ENCODE measurements at places on chromosomes 3 and 15. TPM values are rescaled to one million over a fixed set of nuclear protein-coding genes. Genes with fewer than 3 reads are reported as not detected.

DUOX1 gene
- polyA plus RNA-seq: 23.7 TPM

TIGIT gene
- 0.13 TPM for polyA plus RNA-seq

BNC1 gene
- polyA plus RNA-seq: 0.03 TPM

HDC gene
- 0.32 TPM for polyA plus RNA-seq

LYZL4 gene
- not detected for polyA plus RNA-seq

ATP13A5 gene
- not detected for polyA plus RNA-seq

TTLL13 gene
- 0.11 TPM for polyA plus RNA-seq

TSEN2 gene
- polyA plus RNA-seq: 27.6 TPM

SPATA12 gene
- 0.62 TPM for polyA plus RNA-seq

PTX3 gene
- 10.9 TPM for polyA plus RNA-seq

SPESP1 gene
- 5.2 TPM for polyA plus RNA-seq

GOLGA8N gene
- 15.0 TPM for polyA plus RNA-seq

GAP43 gene
- polyA plus RNA-seq: 0.74 TPM

CSK gene
- polyA plus RNA-seq: 25.8 TPM

GOLGA6A gene
- polyA plus RNA-seq: not detected

CNTN3 gene
- polyA plus RNA-seq: 6.3 TPM

CCDC33 gene
- polyA plus RNA-seq: 0.30 TPM

ABI3BP gene
- 21.0 TPM for polyA plus RNA-seq

UTS2B gene
- not detected for polyA plus RNA-seq

MESP1 gene
- 4.3 TPM for polyA plus RNA-seq

B2M gene
- 5,117 TPM for polyA plus RNA-seq

SLMAP gene
- 18.9 TPM for polyA plus RNA-seq

UROC1 gene
- 0.03 TPM for polyA plus RNA-seq

GOLGA8H gene
- 1.8 TPM for polyA plus RNA-seq

NME9 gene
- 0.46 TPM for polyA plus RNA-seq

GALNT15 gene
- polyA plus RNA-seq: 7.4 TPM

DOCK3 gene
- polyA plus RNA-seq: 2.0 TPM

GRM2 gene
- polyA plus RNA-seq: 0.34 TPM

STOML1 gene
- polyA plus RNA-seq: 8.6 TPM

AGTR1 gene
- polyA plus RNA-seq: 20.6 TPM

CLDN16 gene
- 0.20 TPM for polyA plus RNA-seq

NRROS gene
- polyA plus RNA-seq: 6.8 TPM

SCAP gene
- polyA plus RNA-seq: 182 TPM

EFL1 gene
- polyA plus RNA-seq: 3.5 TPM

GPR87 gene
- not detected for polyA plus RNA-seq

GUCA1C gene
- polyA plus RNA-seq: not detected

GRAMD1C gene
- 8.3 TPM for polyA plus RNA-seq

FOXB1 gene
- polyA plus RNA-seq: not detected

C2CD4A gene
- 0.10 TPM for polyA plus RNA-seq

SMCO1 gene
- polyA plus RNA-seq: not detected

FMN1 gene
- 0.37 TPM for polyA plus RNA-seq

WWTR1 gene
- 17.2 TPM for polyA plus RNA-seq

CHRM5 gene
- polyA plus RNA-seq: not detected

PAQR9 gene
- polyA plus RNA-seq: not detected

PRR20G gene
- polyA plus RNA-seq: not detected

POTEB gene
- not detected for polyA plus RNA-seq

ITIH4 gene
- 71.6 TPM for polyA plus RNA-seq

LRRC34 gene
- polyA plus RNA-seq: 1.2 TPM

PPP2R3A gene
- 2.3 TPM for polyA plus RNA-seq

TICRR gene
- 0.24 TPM for polyA plus RNA-seq
